ENCODE measurements at places on chromosomes 6 and 20. TPM values are rescaled to one million over a fixed set of nuclear protein-coding genes. Genes with fewer than 3 reads are reported as not detected.

DNA sequence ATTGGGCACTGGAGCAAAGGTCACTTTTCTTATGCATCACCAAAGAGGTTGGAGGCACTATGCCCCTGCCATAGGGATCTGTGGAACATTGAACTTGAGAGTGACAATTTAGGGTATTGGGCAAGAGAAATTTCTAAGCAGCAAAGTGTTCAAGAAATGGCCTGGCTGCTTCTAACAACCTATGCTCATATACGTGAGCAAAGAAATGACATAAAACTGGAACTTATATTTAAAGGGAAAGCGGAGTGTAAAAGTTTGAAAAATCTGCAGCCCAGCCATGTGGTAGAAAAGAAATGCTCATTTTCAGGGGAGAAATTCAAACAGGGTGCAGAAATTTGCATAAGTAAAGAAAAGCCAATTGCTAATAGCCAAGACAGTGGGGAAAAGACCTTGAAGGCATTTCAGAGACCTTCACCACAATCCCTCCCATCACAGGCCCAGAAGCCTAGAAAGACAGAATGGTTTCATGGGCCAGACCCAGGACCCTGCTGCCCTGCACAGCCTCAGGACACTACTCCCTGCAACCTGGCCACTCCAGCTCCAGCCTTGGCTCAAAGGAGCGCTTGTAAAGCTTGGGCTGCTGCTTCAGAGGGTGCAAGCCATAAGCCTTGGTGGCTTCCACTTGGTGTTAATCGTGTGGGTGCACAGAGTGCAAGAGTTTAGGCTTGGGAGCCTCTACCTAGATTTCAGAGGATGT, 24.4 kb downstream of the NCR2 start:
- DNase-seq, result no peak

- peak; percentile 97 for DNase-seq
Observed at GRCh38 chr6:166556863-166557322, 29.6 kb downstream of the RAMACL start.

DNA sequence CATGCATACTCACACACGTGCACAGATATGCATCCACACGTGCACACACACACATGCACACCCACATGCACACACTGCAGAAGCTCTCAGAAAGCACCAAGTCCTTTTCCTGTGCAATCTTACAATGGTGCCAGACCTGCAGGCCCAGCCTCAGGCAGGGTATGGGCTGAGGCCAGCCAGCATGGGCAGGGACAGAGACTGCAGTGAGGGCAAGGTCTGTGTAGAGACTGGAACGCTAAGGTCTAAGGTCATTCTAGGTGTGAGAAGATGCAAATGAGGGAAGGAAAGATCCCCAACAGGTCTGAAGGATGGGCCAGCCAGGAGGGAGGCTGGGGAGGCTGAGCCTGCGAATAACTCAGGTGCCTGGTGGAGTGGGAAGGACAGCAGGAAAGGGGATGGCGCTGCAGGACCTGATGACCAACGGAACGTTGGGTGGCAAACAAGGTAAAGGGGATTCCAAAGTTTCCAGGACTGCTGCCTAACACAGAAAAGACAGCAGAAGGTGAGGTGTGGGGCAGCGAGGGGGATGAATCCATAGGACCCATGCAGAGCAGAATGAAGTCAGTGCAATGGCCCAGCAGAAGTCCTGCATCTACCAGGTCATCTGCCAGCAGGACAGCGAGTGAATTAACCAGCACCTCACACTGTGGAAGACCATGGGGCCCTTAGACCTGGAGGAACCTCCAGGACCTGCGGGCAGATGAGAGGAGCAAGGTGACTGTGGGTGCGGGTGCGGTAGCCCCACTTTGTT, 67.0 kb downstream of the ABHD12 start:
- DNase-seq, result no peak

GRCh38 chr6:160685762-160686450, 16.1 kb upstream of the PLG start:
- DNase-seq, result no peak

DNA sequence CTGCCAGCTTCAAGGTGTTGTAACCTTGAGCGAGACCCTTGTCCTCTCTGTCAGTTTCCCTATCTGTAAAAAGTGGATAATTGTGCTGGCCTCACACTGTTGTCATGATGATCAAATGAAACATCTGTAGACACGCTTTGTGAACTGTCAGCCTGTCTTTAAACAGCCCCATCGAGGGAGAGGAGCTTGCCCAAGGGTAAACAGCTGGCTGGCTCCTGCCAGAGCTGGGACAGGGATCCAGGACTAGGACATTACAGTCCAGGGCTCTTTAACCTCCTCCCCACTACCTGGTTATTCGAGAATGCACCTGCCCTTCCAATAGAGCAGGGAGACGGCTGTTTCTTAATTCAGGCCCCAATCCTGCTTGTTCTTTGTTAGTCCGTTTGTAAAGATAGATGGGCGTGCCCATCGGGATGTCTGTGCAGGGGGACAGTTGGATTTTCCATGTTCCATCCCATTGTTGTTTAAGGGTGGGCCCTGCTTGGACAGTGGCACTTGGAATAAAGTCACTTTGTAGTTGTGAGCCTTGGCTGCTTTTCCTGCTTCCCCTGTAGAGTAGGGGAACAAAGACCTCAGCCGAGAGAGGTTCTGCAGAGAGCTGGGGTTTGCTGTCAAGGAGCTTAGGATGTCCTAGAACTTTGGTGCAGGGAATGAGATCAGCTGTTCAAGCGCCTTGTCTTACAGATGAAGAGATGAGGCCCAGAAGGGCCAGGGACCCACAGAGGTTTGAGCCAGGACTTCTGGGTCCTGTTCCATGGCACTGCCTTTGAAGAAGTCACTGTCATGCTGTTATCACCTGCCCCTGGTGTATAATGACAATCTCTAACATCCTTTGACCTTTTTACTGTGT, 77.9 kb upstream of the MYL9 start:
- no peak for DNase-seq

DNA sequence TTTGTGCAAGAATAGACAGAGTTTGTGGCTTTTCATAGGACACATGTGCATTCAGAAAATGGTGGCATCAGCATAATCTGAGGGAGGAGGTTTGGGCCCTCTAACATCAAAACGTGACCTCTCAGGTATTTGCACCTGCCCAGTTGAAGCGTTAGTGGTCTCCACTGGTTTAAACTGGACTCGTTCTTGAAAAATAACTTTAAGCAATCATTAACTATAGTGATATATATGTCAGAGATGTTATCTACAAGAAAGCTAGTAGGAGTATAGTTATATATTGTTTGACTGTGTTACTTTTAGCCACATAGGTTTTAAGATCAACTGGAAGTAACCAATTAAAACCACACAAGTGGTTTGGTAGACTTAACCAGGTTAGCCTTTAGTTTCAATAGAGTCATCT, 607.4 kb downstream of the MAFB start:
- no peak for DNase-seq

GRCh38 chr6:168574699-168575195, 133.8 kb downstream of the SMOC2 start:
- DNase-seq, result no peak

- no peak for DNase-seq
Observed at GRCh38 chr6:5518936-5519491, 257.7 kb downstream of the FARS2 start.

DNA sequence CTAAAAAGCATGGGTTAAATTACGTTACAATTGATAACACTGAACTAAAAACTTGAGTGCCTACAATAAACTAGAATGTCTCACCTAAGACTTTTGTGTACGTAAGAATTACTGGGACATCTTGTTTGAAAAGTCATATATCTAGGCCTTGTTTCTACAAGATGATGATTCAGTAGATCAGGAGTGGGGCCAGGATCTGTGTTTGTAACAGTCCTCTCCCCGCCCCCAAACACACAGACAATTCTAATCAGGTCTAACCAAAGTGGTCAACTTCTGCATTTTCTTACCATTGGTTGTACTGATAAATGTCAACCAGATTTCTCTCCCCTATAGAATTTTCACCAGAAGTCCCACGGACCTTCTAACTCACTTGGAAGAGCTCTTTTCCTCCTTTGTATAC, 56.9 kb downstream of the RAMACL start:
- no peak for DNase-seq

- no peak for DNase-seq
Observed at GRCh38 chr6:16420715-16421461, 182.5 kb downstream of the GMPR start.

DNA sequence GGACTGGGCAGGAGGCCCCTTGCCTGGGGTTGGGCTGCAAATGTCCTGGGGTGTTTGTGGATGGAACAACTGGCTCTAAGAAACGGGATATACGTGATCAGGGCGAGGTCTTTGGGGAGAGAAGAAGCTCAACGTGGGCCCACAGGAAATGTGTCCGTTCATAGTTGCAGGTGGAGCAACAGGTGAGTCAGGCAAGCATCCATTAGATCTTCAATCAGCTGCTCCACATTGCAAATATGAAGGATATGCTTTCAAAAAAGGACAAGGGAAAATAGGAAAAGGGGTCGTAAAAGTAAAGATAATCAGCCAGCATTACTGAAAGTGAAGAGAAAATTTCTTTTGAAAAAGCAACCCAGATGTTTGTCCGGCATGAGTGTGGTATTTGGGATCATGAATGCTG, 251.0 kb downstream of the CDH4 start:
- no peak for DNase-seq

GRCh38 chr20:38043512-38044300, 10.2 kb downstream of the RPRD1B start:
- no peak for DNase-seq

DNA sequence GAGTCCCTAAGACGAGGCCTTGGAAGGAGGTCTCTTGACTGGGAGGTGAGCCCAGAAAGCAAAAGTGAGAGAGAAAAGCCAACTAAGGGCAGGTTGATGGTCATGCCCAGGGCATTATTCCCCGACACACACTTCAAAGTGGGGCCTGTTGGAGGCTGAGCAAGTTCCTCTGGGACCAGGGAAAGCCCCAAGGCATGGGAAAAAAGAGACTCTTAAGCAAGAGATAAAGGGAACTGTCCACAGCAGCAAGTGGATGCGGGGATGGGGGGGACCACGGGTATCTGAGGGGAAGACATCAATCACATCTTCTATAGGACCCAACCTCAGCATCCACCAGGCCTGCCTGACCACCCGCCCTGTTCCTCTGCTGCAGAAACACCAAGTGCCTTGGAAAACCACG, 119.9 kb upstream of the MAFB start:
- no peak for DNase-seq

GRCh38 chr6:150865406-150866146, at the start of gene MTHFD1L:
Gene MTHFD1L, plus strand, starts transcription at chr6:150865702. Its CDS starts 121 bp downstream, at chr6:150865823.
- DNase-seq, result peak; percentile 92

GRCh38 chr6:1560281-1561058, 49.2 kb upstream of the FOXC1 start:
- no peak for DNase-seq

- DNase-seq, result no peak
Observed at GRCh38 chr6:136669299-136669699, 119.1 kb upstream of the MAP7 start.

DNA sequence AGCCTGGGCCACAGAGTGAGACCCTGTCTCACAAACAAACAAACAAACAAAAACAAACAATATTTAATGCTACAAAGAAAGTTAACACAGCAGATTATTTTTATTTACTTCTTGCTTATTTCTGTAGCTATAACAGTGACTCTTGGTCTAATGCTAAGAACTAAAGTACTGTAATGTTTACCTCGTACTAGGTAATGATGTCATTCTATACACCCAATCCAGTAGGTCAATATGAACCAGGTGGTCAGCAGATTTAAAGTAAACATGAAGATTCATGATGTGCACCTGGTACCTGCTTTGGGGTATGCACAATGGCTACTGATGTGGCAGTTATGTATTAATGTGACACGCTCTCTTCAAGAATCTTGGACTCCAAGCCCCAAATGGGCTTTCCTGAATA, 36.6 kb upstream of the CARMIL1 start:
- no peak for DNase-seq

Gene UBE3D
- 5.8 TPM for total RNA-seq

Gene PCMTD2
- total RNA-seq, result 140 TPM

Gene ACSS2
- total RNA-seq, result 98.1 TPM

Gene TMEM217
- 1.3 TPM for total RNA-seq

Gene SLC35D3
- total RNA-seq, result not detected

Gene ESR1
- 1.8 TPM for total RNA-seq

Gene ZCCHC3
- total RNA-seq, result 9.1 TPM

Gene MAN1A1
- 33.5 TPM for total RNA-seq

Gene HSPA1L
- 2.2 TPM for total RNA-seq

Gene HTR1E
- total RNA-seq, result not detected

Gene F13A1
- total RNA-seq, result 8.4 TPM

Gene MYB
- total RNA-seq, result 7.5 TPM

Gene TGIF2
- total RNA-seq, result 8.8 TPM

All from lower leg skin (tissue), 4 donors.